ENCODE measurements at places on chromosomes 3 and 15.

DNA sequence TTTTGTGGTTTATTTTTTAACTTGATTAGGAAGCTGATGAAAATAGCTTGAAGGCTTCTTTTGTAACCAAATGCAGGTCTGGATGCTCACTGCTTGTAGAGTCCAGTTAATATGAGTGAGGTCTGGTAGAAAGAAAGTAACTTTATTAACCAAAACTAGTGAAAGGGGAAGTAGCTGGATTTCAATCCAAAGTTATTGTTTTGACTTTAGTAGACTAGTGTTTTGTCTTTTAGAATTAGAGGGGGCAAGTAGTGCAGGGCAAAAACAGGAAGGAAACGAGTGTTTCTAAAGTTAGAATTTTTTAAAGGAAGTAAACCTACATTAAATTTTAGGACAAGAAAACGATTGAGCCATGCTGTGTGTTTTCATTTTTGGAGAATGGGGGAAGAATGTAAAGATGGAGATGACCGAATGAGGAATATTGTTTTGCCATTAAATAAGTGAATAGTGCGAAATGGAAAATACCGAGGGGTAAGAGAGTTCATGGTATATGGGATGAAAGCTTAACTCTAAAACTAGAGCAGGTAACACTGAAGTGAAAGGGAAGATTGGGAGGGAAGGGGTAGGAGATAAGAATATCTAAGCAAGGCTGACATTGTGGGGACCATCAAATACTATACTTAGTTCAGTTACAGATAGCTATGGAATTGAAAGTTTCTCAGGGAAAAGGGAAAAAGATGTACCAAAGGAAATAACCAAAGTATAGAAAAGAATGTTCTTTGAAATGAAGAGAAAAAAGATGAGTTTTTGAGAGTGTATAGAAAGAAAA, 40.0 kb downstream of the USP3 start:
- no peak for DNase-seq

DNA sequence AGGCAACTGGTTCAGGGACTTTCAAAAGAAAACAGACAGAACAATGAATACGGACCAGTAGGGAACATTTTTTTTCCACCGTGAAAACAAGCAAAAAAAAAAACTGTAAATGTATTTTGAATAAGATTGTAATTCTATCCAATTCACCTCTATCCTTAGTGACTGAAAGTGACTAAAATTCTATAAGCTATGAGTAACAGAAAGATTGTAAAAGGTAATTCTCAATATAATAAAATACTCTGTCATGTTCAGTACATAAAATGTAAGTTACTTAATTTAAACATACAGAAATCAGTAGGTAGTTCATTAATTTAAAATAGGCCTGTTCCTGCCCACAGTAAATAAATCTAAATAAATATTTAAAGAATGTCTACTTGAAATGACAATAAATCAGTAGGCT, 368.2 kb upstream of the ARHGEF26 start:
- no peak for DNase-seq

DNA sequence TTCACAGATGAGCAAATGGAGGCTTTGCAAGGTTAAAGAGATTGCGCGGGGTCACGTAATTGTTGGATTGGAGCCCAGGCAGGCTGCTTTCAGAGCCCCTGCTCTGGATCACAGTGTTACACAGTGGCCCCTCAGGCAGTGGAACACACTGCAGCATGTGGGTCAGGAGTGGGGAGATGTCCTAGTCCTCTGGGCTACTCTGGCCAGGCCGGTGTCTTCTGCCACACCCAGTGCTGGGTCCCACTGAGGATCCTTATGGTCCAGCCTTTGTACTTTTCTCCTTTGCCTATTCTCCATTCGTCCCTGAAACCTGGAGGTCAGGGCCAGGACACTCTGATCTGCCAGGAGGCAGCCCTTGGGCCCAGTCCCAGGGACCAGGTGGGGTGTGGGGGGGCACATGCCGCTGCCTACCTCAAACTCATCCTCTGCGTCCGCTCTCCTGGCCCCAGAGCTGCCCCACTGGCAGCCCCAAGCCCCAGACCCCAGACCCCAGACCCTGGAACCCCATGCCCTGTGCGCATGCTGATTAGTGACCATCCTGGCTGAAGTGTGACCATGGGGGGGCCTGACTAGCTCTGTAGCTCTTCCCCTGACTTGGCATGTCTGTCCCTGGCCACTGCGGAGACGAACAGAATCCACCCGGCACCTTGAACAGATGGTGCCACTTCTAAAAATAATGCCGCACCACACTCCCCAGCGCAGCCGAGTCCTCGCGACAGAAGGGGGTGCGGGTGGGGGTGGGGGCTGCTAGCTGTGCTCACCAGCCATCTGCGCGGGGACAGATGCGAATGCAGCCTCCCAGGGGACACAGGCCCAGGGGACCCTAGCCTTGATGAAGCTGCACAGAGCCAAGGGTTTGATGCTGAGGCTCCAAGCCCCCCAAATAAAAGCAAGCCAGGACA, 41.6 kb downstream of the ATP2B2 start:
- DNase-seq: no peak

DNA sequence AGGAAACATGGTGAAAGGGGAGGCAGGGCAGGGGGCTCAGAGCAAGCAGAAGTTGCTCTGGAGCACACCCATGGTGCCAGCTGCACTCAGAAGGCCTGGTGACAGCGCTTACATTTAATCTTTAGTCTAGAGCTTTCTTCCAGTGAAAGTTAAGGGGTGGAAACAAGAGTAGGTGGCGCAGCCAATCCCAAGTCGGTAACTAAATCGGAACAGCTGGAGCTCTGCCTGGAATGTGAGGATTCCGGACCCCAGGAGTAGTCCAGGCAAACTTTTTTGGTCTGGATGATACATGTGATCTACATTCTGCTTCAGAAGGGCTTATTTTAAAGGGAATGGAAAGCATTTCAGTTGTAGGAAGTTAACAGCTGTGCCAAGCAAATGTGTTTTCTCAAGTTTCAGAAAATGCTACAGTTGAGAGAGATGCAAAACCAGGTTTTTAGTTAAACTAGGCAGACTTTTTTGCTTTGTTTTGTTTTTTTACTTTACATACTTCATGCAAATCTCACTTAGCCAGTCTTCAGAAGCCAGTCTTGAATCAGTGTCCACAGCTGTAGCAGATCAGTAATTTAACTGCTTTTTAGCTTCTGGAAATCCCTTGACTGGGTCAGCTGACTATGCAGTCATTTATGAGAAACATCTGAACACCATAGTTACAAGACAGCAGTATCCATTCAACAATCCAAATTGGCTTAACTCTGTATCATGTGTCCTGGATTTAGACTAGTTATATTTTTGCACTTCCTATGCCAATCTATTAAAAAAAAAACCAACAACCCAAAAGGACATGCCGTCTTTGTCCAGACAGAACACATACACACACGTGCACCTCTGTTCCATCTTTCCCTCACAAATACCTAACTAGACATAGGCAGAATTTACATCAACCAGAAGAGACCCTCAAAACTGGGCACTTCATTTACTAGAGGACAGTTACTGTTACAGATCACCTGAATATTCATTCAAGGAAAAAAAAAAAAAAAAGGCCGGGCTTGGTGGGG, 33.2 kb downstream of the ZNF106 start:
- DNase-seq: no peak

DNA sequence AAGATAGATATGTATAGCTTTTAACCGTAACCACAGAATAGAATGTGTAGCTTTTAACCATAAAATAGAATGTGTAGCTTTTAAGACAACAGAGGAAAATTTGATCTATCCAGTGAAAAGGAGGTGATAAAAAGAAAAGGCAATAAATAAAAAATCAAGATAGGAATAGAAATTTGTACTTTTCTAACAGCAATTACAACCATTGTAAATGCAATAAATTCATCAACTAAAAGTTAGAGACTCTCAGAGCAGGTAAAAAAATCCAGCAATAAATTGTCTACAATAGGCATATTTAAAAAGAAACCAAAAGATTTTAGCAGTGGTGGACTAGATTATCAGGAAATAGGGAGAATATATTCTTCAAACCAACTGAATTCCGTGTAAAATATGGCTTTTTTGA, 63.8 kb upstream of the ABHD2 start:
- no peak for DNase-seq

DNA sequence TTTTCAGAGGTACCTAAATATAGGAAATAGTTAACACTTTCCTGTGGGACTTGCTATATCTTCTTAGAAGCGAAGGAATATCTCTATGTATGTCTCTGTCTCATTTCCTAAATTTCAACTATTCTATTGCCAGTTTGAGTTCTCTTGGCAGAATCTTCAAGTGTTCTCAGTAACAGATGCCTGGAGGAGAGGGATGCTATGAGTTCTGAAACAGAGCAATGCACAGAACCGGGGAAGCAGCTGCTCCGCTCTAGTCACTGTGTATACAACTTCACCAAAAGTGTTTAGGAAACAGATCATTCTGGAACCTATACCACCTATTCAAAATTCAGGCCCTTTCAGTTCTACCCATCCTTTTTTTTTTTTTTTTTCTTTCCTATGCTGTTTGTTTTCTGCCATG, 144.6 kb downstream of the RORA start:
- DNase-seq: no peak

DNA sequence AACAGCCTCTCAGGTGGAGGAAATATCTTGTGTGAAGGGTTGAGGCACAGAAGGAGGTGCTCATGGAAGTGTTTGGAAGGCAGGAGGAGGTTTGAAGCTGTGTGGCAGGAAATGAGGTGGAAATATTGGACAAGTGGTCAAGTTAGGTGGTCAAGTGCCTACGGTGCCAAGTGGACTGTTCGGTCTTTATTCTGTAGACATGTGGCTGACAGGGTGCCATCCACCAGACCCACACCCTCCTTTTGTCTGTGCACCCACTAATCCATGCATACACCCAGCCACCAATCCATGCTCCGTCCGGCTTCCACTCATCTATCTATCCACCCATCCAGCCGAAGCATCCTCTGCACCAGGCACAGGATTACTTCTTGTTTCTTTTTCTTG, 2.2 kb downstream of the SLC6A20 start:
- DNase-seq: no peak

- no peak for DNase-seq
Observed at GRCh38 chr3:171187706-171188290, 161.3 kb upstream of the SLC2A2 start.

GRCh38 chr15:68184616-68185480, 20.3 kb downstream of the CALML4 start:
- no peak for DNase-seq

DNA sequence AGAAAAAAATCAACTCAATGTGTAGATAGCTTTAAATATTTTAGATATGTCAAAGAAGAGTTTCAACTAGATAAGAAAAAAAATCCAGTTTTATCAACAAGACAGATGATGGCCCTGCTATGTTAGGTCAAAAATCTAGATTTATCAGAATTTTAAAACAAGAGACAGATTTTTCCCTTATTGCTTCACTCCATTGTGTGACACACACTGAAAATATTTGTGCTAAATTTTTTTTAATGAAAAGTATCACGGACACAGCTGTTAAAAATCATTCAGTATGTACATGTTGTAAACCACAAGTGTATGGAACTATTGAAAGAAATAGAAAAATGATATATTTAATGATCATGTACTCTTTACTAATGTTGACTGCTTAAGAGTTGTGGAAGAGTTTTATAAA, 43.6 kb downstream of the FOXB1 start:
- no peak for DNase-seq

GRCh38 chr3:117873249-117873600, 1161.4 kb downstream of the IGSF11 start:
- DNase-seq: no peak

DNA sequence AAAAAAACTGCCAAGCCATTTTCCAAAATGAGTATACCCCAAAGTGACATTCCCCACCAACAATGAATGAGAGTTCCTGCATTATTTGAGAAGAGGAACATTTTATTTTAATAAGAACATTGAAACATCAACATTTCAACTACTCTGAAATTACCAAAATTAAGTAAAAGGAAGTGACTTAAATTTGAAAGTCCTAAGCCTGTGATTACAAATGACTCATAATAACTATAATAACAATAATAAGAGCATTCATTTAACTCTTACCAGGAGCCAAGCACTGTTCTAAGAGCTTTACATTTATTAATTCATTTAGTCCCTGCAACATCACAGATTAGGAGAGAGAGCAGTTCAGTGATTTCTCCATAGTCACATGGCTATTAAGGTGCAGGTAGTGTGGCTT, 32.4 kb downstream of the LRRC28 start:
- no peak for DNase-seq

- DNase-seq: no peak
Observed at GRCh38 chr3:33758864-33759263, 39.6 kb upstream of the PDCD6IP start.

DNA sequence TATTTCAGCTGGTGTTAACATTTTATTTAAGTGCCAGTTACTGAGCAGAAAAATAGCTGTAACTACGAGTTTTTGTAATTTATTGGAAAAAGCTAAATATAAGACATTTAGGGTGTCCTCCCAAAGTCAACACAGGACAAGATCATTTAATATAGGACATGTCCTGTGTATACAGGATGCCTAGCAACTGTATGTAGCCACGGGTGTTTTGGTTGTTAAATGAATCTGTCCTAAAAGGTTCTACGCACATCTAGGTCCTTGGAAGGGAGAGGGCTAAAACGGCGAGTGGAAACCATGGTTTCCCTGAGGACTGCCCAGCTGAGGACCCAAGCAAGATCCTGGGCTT, 565 bp upstream of the ZNF621 start:
- DNase-seq: no peak

DNA sequence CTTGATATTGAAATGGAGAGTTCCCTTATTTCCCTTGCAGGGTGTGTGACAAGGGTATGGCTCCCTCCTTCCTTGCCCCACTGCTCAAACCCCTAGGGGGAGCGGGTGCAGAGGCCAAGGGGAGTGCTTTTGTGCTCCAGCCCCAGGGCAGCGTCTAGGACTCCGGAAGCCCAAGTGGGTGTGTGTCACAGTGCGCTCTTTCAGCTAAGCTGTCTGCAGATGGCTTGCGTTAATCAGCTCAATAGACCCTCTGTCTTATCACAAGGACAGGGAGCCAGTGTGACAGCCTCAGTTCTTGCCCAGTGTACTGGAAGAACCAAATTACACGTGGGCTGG, 523.6 kb upstream of the LMCD1 start:
- DNase-seq: no peak

DNA sequence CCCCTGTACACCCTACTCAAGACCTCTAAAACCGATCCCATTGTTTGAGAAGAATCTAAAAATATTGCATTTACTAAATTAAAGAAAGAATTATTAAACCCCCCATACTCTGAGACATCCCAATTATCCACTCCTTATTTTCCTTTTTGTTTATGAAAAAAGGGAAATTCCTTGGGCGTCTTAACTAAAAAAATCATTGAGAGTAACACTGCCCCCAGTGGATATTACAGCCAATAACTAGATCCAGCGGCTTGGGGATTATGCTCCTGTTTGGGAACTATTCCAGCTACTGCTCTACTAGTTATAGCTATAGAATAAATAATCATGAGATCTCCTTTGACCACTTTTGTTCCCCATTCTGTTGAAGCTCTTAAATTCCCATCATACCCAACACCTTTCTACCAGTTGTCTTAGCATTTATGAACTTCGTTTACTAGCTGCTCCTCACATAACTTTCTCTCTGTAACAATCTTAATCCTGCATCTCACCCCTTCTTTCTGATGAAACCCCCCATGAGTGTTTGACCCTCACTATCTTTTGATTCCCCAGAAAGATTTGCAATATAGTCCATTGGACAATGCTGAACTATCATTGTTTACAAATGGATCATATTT, 12.7 kb upstream of the CFAP91 start:
- no peak for DNase-seq

- no peak for DNase-seq
Observed at GRCh38 chr3:185532901-185533300, 19.5 kb downstream of the LIPH start.

- no peak for DNase-seq
Observed at GRCh38 chr3:132293251-132293650, 24.0 kb upstream of the ACP3 start.

- DNase-seq: no peak
Observed at GRCh38 chr15:93088200-93088980, 621 bp downstream of the RGMA start.

- no peak for DNase-seq
Observed at GRCh38 chr3:66035763-66036477, 2.8 kb downstream of the MAGI1 start.
